ENCODE measurements at places on chromosomes 3 and 15.

DNA sequence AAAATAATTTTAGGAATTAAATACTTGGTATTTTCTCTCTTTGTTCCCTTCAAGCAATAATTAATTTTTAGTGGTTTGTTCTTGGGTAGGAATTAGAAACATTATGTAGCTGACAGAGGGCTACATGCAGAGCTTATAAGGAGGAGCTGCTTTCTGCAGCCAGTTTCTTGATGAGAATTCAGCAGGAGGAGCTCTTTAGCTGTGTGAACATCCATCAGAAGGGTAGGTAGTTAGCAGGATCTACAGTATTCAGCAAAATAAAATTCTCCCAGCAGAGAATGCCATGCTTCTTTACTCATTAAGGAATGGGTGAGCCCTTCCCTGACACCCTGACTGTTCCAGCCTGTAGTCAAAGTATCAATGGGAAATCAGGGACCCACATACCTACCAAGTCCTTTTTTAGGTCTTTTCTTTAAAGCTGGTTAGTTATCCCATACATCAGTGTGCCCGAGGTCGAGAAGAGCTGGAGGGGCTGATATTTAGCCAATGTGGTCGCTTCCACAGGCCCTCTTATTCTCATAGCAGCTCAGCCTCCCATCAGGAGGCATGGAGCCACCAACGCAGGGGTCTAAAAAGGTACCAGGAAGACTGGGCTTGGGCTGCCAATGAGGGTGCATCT, 54.0 kb downstream of the KCNAB1 start:
- no peak for DNase-seq

- no peak for DNase-seq
These were observed 293.3 kb downstream of the MEX3B start for GRCh38 chr15:81752546-81752942.

DNA sequence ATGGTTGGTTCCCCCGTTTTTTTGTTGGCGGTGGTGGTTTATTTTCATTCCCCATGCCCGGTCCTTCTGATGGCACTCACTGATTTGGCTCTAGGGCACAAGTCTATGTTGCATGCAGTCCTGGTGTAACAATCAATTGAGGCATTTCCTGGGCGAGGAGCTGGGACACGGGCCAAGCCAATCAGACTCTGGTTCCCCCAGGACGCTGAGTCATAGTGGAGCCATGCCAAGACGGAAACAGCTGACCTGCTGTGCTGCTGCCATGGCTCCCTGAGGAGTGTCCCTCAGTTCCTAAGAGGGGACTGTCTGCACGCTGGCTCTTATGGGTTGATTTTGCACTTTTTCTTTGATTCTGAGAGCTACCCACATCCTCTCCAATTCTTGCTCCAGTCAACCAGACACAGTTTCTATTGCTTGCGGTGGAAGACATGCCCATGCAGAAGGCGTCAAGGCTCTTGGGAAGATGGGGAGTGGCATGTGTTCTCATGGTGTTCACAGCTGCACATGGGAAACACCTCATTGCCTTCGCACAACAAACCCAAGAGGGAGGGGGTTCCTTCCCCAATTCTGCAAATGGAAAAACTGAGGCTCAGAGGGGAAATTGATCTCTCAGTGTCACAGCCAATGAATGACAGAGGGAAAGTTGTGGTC, 28.3 kb upstream of the ALDH1L1 start:
- DNase-seq = no peak

- no peak for DNase-seq
These were observed 53.0 kb downstream of the SUCLG2 start for GRCh38 chr3:67601385-67601784.

- DNase-seq = no peak
These were observed 118.7 kb downstream of the PPM1L start for GRCh38 chr3:160874736-160875135.

GRCh38 chr3:23743141-23743784, 62.5 kb upstream of the UBE2E1 start:
- no peak for DNase-seq

- DNase-seq = no peak
These were observed 38.4 kb downstream of the NEDD4 start for GRCh38 chr15:55954862-55955605.

- DNase-seq = no peak
These were observed 180.2 kb downstream of the VPS13C start for GRCh38 chr15:61880084-61880483.

- no peak for DNase-seq
These were observed 170.8 kb upstream of the BCL6 start for GRCh38 chr3:187916072-187916471.

- no peak for DNase-seq
These were observed 10.7 kb downstream of the COPB2 start for GRCh38 chr3:139378587-139379241.

DNA sequence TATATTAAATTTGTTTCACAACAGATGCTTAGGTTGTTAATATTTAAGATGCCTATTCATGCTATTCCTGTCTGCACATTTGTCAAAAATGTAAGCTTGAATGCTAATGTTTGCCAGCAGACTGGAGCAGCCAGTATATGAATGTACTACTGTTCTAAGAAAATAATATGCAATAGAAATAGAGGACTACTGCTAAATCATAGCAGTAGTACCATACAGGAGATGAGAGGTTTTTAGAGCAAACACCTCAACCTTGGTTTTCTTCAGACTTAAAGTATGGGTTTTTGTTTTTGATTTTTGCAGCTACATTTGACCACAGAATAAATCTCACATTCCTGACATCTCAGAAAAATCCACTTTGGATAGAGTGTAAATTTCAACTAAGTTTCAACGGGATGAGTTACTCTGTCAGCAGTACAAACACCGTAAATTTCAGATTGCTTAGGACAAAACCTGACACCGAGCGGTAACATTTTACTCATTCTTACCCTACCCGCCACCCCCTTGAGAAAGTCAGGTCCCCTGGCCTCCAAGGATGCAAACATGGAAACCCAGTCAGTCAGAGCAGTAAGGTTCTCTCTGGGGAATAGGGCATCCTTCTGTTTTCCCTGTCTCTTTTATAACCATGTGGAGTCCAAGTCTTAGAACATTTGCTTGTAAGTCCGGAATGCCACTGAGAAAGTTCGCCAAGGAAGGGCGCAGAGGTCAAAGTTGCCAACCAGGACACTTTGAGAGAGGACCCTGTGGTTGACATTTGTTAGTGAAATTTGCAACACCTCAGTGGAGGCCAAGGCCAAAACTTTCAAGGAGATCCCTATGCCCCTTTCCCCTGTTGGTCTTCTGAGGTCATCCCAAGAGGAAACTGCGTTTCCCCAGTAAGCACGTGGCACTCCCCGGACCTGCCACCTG, 17.9 kb upstream of the SATB1 start:
- DNase-seq = no peak
